ENCODE measurements at places on chromosomes 4 and X. TPM values are rescaled to one million over a fixed set of nuclear protein-coding genes. Genes with fewer than 3 reads are reported as not detected.
A peak's percentile ranks its signal among the peaks of the same experiment; 100 is the strongest.

PPP1R2C gene
- polyA plus RNA-seq = 1.8 TPM

DNA sequence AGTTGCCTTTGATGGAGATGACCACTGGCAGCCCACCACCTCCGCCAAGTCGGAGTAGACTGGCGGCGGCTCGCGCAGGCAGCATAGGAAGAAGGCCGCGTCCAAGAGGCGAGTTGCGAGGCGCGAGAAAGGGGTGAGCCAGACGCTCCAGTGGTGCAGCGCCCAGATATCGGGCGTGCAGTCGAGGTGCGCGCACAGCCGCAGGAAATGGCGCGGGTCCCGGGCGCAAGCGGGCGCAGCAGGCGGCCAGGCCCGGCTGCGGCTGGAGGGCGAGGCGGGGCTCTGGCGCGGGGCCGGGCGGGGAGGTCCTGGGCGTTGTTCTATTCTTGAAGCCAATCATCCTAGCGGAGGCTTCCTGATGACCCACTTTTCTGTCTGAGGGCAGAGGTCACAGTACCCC is 13.2 kb upstream of the PGRMC1 start:
- no peaks in the 10 kb centered on the region for H3K27me3 ChIP-seq
- DNase-seq = no peak
- no peaks in the 10 kb centered on the region for H3K36me3 ChIP-seq
- no peak overlapping the region for H3K27ac ChIP-seq

GRCh38 chr4:66564901-66565651 is 894.8 kb upstream of the EPHA5 start:
- H3K27ac ChIP-seq = no peak overlapping the region
- no peaks in the 10 kb centered on the region for H3K4me1 ChIP-seq
- no peaks in the 10 kb centered on the region for H3K27me3 ChIP-seq
- H3K4me3 ChIP-seq = no peak overlapping the region
- no peaks in the 10 kb centered on the region for H3K36me3 ChIP-seq

DNA sequence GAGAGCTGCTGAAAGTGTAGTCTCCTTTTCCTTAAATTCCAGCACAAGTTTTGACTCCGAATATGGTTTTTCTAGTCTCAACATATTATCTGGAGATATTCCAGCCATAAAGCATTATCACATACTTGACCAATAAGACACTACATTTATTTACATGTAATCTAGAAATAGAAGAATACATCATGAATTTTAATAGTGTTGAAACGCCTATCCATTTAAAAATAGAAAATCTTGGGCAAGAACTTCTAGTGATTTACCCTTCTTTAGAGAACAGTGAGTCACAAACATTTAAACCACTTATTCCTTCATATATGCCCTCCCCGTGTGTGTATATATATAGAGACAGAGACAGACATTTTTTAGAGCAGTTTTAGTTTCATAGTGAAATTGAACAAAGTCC is 161.5 kb downstream of the SOWAHB start:
- H3K4me3 ChIP-seq = no peak overlapping the region
- no peak for DNase-seq
- H3K27me3 ChIP-seq = no peaks in the 10 kb centered on the region
- H3K36me3 ChIP-seq = no peaks in the 10 kb centered on the region
- no peak overlapping the region for H3K27ac ChIP-seq

- H3K27me3 ChIP-seq = no peaks in the 10 kb centered on the region
- no peak overlapping the region for H3K4me3 ChIP-seq
- H3K4me1 ChIP-seq = no peaks in the 10 kb centered on the region
- no peak for DNase-seq
- peaks cover 17% of the 10 kb centered on the region for H3K36me3 ChIP-seq
These were observed 36.6 kb downstream of the SEL1L3 start for GRCh38 chr4:25826074-25826752.

SPANXC gene
- polyA plus RNA-seq = not detected

NEIL3 gene
- polyA plus RNA-seq = not detected

PCDH10 gene
- polyA plus RNA-seq = not detected

DNA sequence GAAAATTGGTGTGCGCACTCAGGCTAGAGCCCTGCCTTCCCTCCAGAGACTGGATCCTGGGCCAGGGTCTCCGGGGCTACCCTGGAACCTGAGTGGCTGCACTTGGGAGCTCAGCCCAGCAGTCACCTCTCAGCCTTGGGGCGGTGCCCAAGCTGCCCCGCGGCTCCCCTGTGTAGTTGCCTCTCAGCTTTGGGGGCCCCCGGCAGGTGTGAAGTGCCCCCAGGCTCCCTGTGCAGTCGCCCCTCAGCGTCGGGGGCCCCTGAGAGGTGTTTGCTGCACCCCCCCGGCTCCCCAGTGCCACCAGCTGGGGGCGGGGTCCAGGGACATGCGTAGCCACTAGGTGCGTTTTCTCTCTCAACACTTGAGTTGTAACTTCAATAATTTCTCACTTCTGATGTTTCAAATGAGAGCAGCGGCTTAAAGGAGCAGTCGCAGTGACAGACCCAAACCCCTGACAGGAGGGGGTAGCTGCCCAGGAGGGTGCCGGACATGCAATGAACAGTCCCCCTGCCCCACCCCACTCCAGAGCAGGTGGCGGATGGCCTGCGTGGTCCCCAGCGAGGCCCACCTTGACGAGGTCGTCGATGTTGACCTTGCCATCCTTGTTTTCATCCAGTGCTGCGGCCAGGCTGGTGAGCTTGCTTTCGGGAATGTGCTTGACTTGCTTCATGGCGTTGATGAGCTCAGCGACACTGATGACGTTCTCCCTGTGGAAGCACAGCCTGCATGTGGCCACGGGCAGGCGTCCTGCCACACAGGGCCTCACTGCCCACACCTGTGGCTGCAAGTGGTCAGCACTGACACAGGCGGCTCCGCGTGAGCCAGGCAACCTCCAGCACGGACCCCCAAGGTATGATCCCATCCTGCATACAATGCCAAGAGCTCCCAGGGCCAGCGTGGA is 22.3 kb downstream of the FGFR3 start:
- no peaks in the 10 kb centered on the region for H3K27me3 ChIP-seq
- no peaks in the 10 kb centered on the region for H3K4me1 ChIP-seq
- peaks cover 48% of the 10 kb centered on the region for H3K36me3 ChIP-seq
- no peak overlapping the region for H3K4me3 ChIP-seq
- no peak overlapping the region for H3K27ac ChIP-seq
- DNase-seq = no peak

GRCh38 chrX:69215161-69215875 is 50.1 kb upstream of the PJA1 start:
- no peaks in the 10 kb centered on the region for H3K4me1 ChIP-seq
- no peaks in the 10 kb centered on the region for H3K36me3 ChIP-seq
- no peak for DNase-seq
- no peak overlapping the region for H3K4me3 ChIP-seq

DNA sequence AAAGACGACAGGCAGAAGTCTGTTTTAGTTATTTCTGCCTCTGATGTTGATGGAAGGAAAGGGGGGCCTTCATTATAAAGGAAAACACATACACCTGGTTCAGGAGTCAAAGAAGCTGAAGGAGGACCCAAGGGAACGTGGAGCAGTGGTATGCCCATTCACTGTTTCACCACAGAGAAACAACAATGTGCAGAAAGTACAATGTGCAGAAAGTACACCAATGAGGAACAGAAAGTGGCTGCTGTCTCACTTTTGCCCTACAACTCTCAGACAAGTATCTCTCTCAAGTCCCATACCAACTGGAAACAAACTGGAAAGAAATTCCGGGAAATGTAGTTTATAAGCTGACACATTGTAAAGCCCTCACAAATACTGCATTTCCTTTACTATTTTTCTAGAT is 564.5 kb downstream of the TRAM1L1 start:
- H3K36me3 ChIP-seq = no peaks in the 10 kb centered on the region
- DNase-seq = no peak
- H3K27ac ChIP-seq = no peak overlapping the region
- H3K4me1 ChIP-seq = no peaks in the 10 kb centered on the region

GRCh38 chrX:111483881-111484280 is 27.6 kb upstream of the SERTM2 start:
- H3K36me3 ChIP-seq = no peaks in the 10 kb centered on the region
- H3K4me1 ChIP-seq = no peaks in the 10 kb centered on the region
- no peak for DNase-seq
- H3K27me3 ChIP-seq = no peaks in the 10 kb centered on the region

- no peaks in the 10 kb centered on the region for H3K27me3 ChIP-seq
- no peak within 1 kb of the TSS for H3K4me3 ChIP-seq
- no peaks in the 10 kb centered on the region for H3K36me3 ChIP-seq
These were observed at the start of gene FAM184B for GRCh38 chr4:17781300-17782287. Gene FAM184B, minus strand, starts transcription at chr4:17781621. Its CDS starts 322 bp downstream, at chr4:17781299.

HPSE gene
- polyA plus RNA-seq = 5.6 TPM

GRCh38 chr4:118783887-118784286 is 52.0 kb downstream of the SEC24D start:
- H3K4me1 ChIP-seq = no peaks in the 10 kb centered on the region
- no peaks in the 10 kb centered on the region for H3K27me3 ChIP-seq

DNA sequence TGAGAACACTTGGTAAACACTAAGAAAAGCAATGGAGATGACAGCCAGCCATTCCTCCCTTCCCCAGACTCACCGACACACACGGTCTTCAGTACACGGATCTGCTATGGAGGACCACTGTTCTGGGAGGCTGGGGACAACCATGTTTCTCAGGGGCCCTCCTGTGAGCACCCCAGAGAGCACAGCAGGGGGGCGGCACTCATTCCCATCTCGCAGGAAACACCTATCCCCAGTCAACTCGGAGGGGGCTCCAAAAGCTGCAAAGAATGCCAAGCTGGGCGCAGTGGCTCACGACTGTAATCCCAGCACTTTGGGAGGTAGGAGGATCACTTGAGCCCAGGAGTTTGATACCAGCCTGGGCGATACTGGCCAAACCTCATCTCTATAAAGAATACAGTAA is 172.1 kb downstream of the AFAP1 start:
- no peak overlapping the region for H3K4me3 ChIP-seq
- peaks cover 18% of the 10 kb centered on the region for H3K4me1 ChIP-seq
- peaks cover 3% of the 10 kb centered on the region for H3K36me3 ChIP-seq
- H3K27me3 ChIP-seq = no peaks in the 10 kb centered on the region
- no peak for DNase-seq

DNA sequence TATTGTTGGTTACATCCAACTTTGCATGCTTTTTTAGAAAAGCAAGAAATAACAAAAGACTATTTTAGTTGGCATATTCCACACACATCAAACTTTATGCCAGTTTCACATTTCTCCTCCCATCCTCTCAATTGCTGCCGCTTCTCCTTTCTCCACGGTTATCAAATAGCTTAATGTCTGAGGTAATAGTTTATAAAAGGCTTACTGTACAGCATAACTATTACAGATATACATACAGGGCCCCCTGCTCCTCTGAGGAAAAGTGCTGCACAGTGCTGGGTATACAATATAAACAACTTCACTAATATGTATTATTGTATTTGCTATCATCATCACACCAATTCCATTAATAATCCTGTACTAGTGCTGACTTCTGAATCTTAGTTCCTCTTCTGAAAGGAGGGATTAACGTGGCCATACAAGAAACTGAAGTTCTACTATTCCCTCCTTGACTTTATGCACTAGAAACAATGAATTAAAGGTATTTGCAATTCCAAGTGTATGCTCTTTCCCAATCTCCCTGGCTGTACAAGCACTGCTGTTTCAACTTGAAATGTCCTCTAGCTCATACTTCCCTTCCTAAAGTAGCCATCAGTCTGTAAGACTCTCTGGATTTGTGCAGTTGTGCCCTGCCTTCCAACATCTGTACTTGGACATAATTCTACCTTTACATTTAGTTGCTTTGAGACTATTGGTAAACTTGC is 2.5 kb downstream of the CCNI start:
- no peak for DNase-seq
- H3K4me1 ChIP-seq = peaks cover 70% of the 10 kb centered on the region
- H3K27me3 ChIP-seq = no peaks in the 10 kb centered on the region
- no peaks in the 10 kb centered on the region for H3K36me3 ChIP-seq

GRCh38 chr4:83075311-83076095 is 39.0 kb downstream of the PLAC8 start:
- H3K4me1 ChIP-seq = no peaks in the 10 kb centered on the region
- H3K27ac ChIP-seq = no peak overlapping the region
- peaks cover 16% of the 10 kb centered on the region for H3K36me3 ChIP-seq
- H3K27me3 ChIP-seq = no peaks in the 10 kb centered on the region
- no peak overlapping the region for H3K4me3 ChIP-seq

CSTF2 gene
- polyA plus RNA-seq = 13.4 TPM

DNA sequence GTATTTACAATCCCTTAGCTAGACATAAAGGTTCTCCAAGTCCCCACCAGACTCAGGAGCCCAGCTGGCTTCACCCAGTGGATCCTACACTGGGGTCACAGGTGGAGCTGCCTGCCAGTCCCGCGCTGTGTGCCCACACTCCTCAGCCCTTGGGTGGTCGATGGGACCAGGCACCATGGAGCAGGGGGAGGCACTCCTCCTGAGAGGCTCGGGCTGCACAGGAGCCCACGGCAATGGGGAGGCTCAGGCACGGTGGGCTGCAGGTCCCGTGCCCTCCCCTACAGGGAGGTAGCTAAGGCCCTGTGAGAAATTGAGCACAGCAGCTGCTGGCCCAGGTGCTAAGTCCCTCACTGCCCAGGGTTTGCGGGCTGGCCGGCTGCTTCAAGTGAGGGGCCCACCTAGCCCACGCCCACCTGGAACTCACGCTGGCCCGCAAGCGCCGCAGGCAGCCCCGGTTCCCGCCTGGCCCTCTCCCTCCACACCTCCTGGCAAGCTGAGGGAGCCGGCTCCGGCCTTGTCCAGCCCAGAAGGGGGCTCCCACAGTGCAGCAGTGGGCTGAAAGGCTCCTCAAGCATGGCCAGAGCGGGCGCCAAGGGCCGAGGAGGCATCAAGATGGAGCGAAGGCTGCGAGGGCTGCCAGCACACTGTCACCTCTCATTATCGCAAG is 113.9 kb downstream of the PRDM5 start:
- H3K36me3 ChIP-seq = no peaks in the 10 kb centered on the region
- H3K4me1 ChIP-seq = no peaks in the 10 kb centered on the region
- no peak overlapping the region for H3K27ac ChIP-seq
- H3K4me3 ChIP-seq = no peak overlapping the region

NLGN4X gene
- 0.31 TPM for polyA plus RNA-seq

- no peak overlapping the region for H3K27ac ChIP-seq
- H3K4me1 ChIP-seq = no peaks in the 10 kb centered on the region
- no peaks in the 10 kb centered on the region for H3K36me3 ChIP-seq
These were observed 97.5 kb upstream of the STX18 start for GRCh38 chr4:4639370-4639769.

MAGEB17 gene
- polyA plus RNA-seq = not detected

GRCh38 chr4:15148691-15149090 is 146.4 kb downstream of the CPEB2 start:
- H3K36me3 ChIP-seq = no peaks in the 10 kb centered on the region
- no peak for DNase-seq
- H3K4me1 ChIP-seq = no peaks in the 10 kb centered on the region

MTTP gene
- polyA plus RNA-seq = not detected

- H3K36me3 ChIP-seq = no peaks in the 10 kb centered on the region
- no peak for DNase-seq
- H3K27ac ChIP-seq = no peak overlapping the region
- no peak overlapping the region for H3K4me3 ChIP-seq
- no peaks in the 10 kb centered on the region for H3K27me3 ChIP-seq
These were observed 1087.4 kb upstream of the SLIT2 start for GRCh38 chr4:19164334-19164733.

SLC30A9 gene
- polyA plus RNA-seq = 42.8 TPM

DNA sequence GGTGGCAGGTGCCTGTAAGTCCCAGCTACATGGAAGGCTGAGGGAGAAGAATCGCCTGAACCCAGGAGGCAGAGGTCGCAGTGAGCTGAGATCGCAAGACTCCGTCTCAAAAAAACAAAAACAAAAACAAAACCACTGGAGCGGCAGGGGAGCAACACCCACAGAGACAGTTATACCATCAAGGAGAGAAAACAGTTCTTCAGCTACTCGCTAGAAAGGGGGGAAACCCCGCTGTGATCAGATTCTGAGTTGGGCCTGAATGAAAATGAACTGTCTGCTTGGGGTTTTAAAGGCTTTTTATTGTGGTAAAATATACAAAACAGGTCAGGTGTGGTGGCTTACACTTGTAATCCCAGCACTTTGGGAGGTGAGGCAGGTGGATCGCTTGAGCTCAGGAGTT is 16.8 kb upstream of the IRAK1 start:
- H3K27me3 ChIP-seq = no peaks in the 10 kb centered on the region
- no peak overlapping the region for H3K4me3 ChIP-seq
- peak; percentile 18 for DNase-seq
- H3K36me3 ChIP-seq = peaks cover 6% of the 10 kb centered on the region
- H3K4me1 ChIP-seq = peaks cover 3% of the 10 kb centered on the region

Measured in CD4-positive, alpha-beta memory T cell (primary cell).